ENCODE measurements at places on chromosomes 4 and X. TPM values are rescaled to one million over a fixed set of nuclear protein-coding genes. Genes with fewer than 3 reads are reported as not detected.

ARAP2 gene
- 3.9 TPM for polyA plus RNA-seq

PLAC8 gene
- polyA plus RNA-seq, result 1.4 TPM

ADH6 gene
- not detected for polyA plus RNA-seq

SYNPO2 gene
- 12.1 TPM for polyA plus RNA-seq

GLRB gene
- 1.7 TPM for polyA plus RNA-seq

UGT2B17 gene
- polyA plus RNA-seq, result 0.08 TPM

ATOH1 gene
- not detected for polyA plus RNA-seq

IL13RA1 gene
- polyA plus RNA-seq, result 19.0 TPM

TRPC3 gene
- 0.22 TPM for polyA plus RNA-seq

MAGEA2B gene
- not detected for polyA plus RNA-seq

ADH1B gene
- 208 TPM for polyA plus RNA-seq

- H3K27me3 ChIP-seq, result no peaks in the 10 kb centered on the region
- H3K27ac ChIP-seq, result no peak overlapping the region
- H3K36me3 ChIP-seq, result no peaks in the 10 kb centered on the region
- no peak for DNase-seq
- no peaks in the 10 kb centered on the region for H3K4me1 ChIP-seq
Observed at GRCh38 chrX:70970482-70970995, 39.6 kb upstream of the SLC7A3 start.

GRCh38 chrX:30296408-30297254 lies 12.6 kb downstream of the NR0B1 start:
- H3K4me1 ChIP-seq, result peaks cover under 1% of the 10 kb centered on the region
- H3K36me3 ChIP-seq, result no peaks in the 10 kb centered on the region
- peaks cover 10% of the 10 kb centered on the region for H3K27me3 ChIP-seq
- no peak overlapping the region for H3K27ac ChIP-seq
- DNase-seq, result no peak
- no peak overlapping the region for H3K4me3 ChIP-seq

GRCh38 chr4:101711590-101712260 lies 78.8 kb upstream of the BANK1 start:
- H3K4me3 ChIP-seq, result no peak overlapping the region
- H3K4me1 ChIP-seq, result no peaks in the 10 kb centered on the region
- H3K36me3 ChIP-seq, result no peaks in the 10 kb centered on the region
- no peak for DNase-seq

GRCh38 chr4:88098993-88099752 lies 59.3 kb downstream of the ABCG2 start:
- no peaks in the 10 kb centered on the region for H3K36me3 ChIP-seq
- DNase-seq, result no peak
- H3K27ac ChIP-seq, result no peak overlapping the region
- no peaks in the 10 kb centered on the region for H3K4me1 ChIP-seq
- no peaks in the 10 kb centered on the region for H3K27me3 ChIP-seq
- no peak overlapping the region for H3K4me3 ChIP-seq

DNA sequence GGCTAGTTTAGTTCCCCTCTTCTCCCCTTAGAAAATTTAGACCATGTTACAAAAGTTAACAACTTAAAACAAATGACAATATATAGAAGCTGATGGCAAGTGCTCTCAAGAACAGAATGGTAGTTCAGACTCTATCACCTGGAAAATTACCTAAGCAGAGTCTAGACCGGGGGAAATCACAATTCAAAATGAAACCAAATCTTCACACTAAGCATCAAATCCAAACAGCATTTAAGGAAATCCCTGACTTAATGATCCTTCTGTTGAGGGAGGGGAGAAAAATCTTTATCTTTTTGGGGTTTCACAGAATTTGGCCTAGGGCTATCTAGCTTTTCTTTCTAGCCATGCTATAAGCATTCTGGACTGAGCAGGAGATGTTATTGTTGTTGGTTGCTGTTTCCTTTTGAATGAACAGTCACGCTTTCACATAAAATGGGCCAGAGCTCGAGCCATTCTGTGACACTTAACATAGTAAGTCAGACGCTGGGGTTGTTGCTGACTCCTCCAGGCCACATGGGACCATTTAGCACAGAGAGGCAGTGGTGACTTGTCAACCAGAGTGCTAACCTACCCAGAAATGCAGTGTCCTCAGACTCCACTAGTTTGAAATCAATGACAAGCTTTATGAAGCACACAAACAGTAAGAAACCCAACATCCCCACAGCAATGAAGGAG lies 16.0 kb upstream of the LSM6 start:
- H3K36me3 ChIP-seq, result no peaks in the 10 kb centered on the region
- no peak overlapping the region for H3K4me3 ChIP-seq
- H3K27me3 ChIP-seq, result no peaks in the 10 kb centered on the region
- no peak overlapping the region for H3K27ac ChIP-seq
- no peaks in the 10 kb centered on the region for H3K4me1 ChIP-seq

DNA sequence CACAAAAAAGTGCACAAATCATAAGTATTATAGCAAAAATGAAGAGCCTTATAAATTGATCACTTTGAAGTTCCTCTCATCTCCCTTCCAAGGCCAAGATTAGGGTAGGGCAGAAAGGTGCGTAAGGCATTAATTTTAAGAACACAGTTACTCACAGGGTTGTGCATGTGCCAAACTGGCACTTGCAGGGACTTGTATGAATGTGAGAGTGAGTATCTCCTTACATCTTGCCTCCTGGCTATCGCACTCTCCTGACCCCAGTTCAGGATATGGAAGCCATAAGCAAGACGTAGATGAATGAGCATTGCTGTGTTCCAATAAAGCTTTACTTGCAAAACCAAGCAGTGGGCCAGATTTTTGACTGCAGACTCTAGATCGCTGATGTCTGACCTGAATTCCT lies 510.1 kb upstream of the AADAT start:
- H3K27me3 ChIP-seq, result no peaks in the 10 kb centered on the region
- no peak overlapping the region for H3K4me3 ChIP-seq
- DNase-seq, result no peak
- H3K27ac ChIP-seq, result no peak overlapping the region
- H3K36me3 ChIP-seq, result no peaks in the 10 kb centered on the region

- no peaks in the 10 kb centered on the region for H3K36me3 ChIP-seq
- H3K27me3 ChIP-seq, result no peaks in the 10 kb centered on the region
- DNase-seq, result no peak
- H3K27ac ChIP-seq, result no peak overlapping the region
- H3K4me3 ChIP-seq, result no peak overlapping the region
- no peaks in the 10 kb centered on the region for H3K4me1 ChIP-seq
Observed at GRCh38 chr4:24896056-24896455, 16.8 kb downstream of the CCDC149 start.

DNA sequence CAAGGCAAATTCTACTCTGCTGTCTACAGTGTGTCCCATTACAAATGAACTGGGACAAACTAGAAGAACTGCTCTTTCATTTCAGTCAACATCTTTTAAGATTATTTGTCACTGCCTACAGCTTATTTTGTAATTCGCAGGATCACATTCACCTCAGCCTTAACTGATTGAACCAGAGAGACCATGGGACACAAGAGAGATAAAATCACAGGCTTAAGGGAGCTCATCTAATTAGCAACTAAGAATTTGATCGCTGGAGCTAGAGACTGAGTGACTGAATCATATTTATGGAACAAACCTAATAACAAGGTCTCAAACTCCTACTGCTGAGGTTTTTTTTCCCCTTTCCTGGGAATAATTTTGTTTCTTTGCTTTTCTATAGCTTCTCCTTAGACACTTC lies 898.2 kb downstream of the PCDH18 start:
- no peak overlapping the region for H3K27ac ChIP-seq
- no peaks in the 10 kb centered on the region for H3K4me1 ChIP-seq
- H3K4me3 ChIP-seq, result no peak overlapping the region
- no peak for DNase-seq
- H3K36me3 ChIP-seq, result no peaks in the 10 kb centered on the region

- H3K27me3 ChIP-seq, result no peaks in the 10 kb centered on the region
- DNase-seq, result no peak
- no peaks in the 10 kb centered on the region for H3K36me3 ChIP-seq
Observed at GRCh38 chr4:86809809-86810208, 39.4 kb downstream of the SLC10A6 start.

- no peaks in the 10 kb centered on the region for H3K27me3 ChIP-seq
- H3K4me1 ChIP-seq, result no peaks in the 10 kb centered on the region
- H3K4me3 ChIP-seq, result no peak overlapping the region
- no peaks in the 10 kb centered on the region for H3K36me3 ChIP-seq
Observed at GRCh38 chrX:101383679-101384205, 2.2 kb downstream of the BTK start.

GRCh38 chrX:139832718-139833309 lies 100.0 kb downstream of the ATP11C start:
- no peaks in the 10 kb centered on the region for H3K27me3 ChIP-seq
- no peak overlapping the region for H3K27ac ChIP-seq
- no peak for DNase-seq
- no peaks in the 10 kb centered on the region for H3K4me1 ChIP-seq

DNA sequence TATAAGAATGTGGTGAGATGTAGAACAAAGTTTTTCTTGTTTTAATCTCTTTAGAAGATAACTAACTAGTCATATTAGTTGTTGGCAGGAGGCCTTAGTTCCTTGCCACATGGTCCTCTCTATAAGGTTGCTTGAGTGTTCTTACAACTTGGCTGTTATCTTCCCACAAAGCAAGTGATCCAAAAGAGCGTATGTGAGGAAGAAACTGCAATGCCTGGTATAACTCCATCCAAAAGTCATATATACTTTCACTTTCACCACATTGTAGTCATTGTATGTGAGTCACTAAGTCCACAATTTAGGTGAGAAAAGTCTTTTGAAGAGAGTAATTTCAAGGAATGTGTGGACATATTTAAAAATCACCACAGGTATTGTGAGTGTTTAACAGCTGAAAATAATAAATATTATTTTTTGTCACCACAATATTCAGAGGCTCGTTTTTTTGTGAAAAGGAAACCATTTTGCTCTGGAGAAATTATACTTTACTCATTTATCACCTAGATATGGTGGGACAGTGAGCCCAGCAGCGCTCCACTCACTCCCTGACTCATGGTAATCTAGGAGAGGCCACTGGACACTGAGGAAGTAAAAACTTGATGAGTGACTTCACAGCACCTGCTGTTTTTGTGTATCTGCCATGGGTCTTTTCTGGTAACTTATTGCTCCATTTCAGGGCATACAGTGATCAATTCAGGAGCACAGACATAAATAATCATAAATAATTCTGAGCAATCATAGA lies 369.4 kb upstream of the NDST3 start:
- no peak overlapping the region for H3K4me3 ChIP-seq
- no peak overlapping the region for H3K27ac ChIP-seq
- H3K36me3 ChIP-seq, result no peaks in the 10 kb centered on the region
- DNase-seq, result no peak
- no peaks in the 10 kb centered on the region for H3K4me1 ChIP-seq

GRCh38 chrX:132043977-132044376 lies 20.9 kb downstream of the STK26 start:
- H3K4me3 ChIP-seq, result no peak overlapping the region
- DNase-seq, result no peak
- peaks cover 24% of the 10 kb centered on the region for H3K27me3 ChIP-seq

DNA sequence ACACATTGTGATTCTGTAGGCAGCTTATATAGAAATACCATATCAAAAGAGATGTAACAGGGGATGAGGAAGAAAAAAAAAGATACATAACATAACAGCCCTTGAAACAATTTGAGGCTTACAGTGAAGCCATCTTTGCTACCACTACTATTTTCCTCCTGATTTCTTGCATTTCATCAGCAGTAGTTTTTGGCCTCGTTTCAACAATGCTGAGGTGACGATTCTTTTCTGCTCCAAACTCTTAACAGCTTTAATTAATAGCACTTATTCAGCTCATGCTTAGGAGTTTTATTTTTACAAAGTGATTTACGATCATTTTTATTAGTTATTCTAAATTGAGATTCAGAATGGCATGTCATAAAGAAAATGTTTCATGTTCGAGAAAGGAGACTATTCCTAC lies 163.2 kb downstream of the DCK start:
- H3K4me3 ChIP-seq, result no peak overlapping the region
- no peak for DNase-seq
- H3K27me3 ChIP-seq, result no peaks in the 10 kb centered on the region
- no peaks in the 10 kb centered on the region for H3K4me1 ChIP-seq
- H3K36me3 ChIP-seq, result no peaks in the 10 kb centered on the region

GRCh38 chr4:151952711-151953254 lies 192.0 kb upstream of the GATB start:
- H3K27me3 ChIP-seq, result no peaks in the 10 kb centered on the region
- DNase-seq, result no peak
- H3K4me3 ChIP-seq, result no peak overlapping the region
- H3K4me1 ChIP-seq, result no peaks in the 10 kb centered on the region
- H3K36me3 ChIP-seq, result no peaks in the 10 kb centered on the region

DNA sequence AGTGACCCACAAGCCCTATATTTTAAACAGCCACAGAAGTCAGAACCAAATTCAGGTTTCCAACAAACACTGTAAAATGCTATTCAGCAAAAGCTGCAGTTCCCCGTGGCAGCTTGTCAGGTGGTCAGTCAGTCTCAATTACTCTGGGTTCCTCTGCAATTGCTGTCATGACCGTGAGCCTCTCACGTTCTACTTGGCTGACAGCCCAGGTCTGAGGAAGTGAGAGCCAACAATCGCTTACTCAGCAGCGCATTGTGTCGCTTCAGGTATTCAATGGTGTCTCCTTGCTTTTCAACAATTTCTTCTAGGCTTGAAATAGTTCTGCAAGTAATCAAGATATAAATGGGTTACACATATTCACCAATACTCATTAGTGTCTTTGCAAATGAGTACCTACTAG lies 25.8 kb downstream of the TRIM75 start:
- H3K36me3 ChIP-seq, result no peaks in the 10 kb centered on the region
- H3K27ac ChIP-seq, result no peak overlapping the region

DNA sequence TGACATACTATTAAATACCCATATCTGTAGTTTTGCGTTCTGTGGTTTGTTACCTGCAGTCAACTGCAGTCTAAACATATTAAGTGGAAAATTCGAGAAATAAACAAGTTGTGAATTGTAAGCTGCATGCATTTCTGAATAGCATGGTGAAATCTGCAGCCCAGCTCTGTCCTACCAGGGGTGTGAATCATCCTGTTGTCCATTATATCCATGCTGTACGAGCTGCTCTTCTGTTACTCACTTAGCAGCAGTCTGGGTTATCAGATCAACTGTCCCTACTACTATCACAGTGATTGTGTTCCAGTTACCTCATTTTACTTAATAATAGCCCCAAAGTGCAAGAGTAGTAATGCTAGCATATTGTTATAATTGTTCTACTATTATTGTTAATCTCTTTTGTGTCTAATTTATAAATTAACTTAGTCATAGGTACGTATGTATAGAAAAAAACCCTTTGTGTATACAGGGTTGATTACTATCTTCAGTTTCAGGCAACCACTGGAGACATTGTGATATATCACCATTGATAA lies 173.7 kb upstream of the FAT4 start:
- no peak overlapping the region for H3K4me3 ChIP-seq
- H3K27me3 ChIP-seq, result no peaks in the 10 kb centered on the region
- H3K36me3 ChIP-seq, result no peaks in the 10 kb centered on the region
- H3K4me1 ChIP-seq, result no peaks in the 10 kb centered on the region
- H3K27ac ChIP-seq, result no peak overlapping the region
- DNase-seq, result no peak

All from adrenal gland (tissue), 19 donors.